Common myeloid progenitor, CD34-positive (primary cell): ENCODE measurements at places on chromosomes 12 and 14.

DNA sequence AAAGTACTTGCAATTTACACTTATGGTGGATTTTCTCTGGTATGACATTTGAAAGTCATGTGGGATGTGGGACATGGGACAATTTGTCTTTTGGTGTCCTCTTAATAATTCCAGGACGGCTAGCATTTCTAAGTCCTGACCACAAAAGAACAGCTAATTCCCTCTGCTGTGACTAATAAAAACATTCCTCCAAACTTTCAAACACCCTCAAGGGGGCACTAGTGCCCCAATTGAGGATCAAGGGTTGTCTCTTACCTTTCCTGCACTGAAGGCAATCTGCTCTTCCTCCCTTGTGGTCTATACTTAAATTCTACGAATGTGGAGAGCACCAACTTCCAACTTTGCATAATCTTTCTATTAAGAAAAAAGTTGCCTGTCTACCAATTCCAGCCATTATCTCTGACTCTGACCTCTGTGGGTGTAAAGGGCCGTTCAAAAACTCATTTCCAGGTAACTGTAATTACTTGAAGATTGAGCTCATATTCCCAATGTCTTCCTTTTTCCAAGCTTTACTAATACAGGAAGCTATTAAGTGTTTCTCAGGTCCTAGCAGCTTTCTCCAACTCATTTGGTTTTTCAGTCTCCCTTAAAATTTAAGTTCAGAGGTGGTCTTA, 210.2 kb downstream of the PTPRO start:
- H3K4me3 ChIP-seq, result no peak overlapping the region
- H3K27me3 ChIP-seq, result no peaks in the 10 kb centered on the region
- no peaks in the 10 kb centered on the region for H3K4me1 ChIP-seq
- DNase-seq, result peak; percentile 75
- H3K36me3 ChIP-seq, result no peaks in the 10 kb centered on the region

DNA sequence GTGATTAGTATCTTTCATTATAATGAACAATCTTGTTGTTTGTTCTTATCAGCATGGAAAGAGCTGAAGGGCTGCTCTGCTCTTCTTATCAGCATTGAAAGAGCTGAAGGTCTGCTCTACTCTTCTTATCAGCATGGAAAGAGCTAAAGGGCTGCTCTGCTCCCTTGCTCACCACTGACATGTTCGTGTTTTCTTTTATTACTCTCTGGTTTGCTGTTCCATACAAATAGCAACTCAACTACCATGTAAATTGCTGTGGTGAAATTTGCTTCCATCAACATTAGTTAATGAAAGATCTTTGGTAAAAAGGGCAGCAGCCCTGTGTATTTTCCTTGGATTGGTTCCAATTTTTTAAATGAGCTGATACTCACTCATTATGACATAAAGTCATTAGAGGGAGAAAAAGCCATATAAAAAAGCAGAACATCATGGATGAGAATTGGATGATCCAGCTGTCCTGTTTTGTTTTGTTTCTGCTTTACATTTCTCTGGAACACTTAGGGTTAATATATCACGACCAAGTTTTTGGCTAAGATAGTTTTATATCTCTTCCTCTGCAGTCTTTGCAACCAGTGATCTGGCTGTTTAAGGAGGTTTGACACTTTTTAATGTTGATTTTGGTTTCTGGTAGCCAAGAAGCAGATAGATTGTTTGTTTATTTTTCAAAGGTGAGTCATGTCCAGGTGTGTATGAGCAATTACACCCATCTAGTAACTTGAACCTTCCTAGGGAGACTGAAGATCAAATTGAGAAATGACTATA, 356.6 kb downstream of the CEP128 start:
- no peak for DNase-seq
- no peak overlapping the region for H3K27ac ChIP-seq
- no peaks in the 10 kb centered on the region for H3K27me3 ChIP-seq
- no peaks in the 10 kb centered on the region for H3K36me3 ChIP-seq
- H3K4me1 ChIP-seq, result no peaks in the 10 kb centered on the region
- no peak overlapping the region for H3K4me3 ChIP-seq

DNA sequence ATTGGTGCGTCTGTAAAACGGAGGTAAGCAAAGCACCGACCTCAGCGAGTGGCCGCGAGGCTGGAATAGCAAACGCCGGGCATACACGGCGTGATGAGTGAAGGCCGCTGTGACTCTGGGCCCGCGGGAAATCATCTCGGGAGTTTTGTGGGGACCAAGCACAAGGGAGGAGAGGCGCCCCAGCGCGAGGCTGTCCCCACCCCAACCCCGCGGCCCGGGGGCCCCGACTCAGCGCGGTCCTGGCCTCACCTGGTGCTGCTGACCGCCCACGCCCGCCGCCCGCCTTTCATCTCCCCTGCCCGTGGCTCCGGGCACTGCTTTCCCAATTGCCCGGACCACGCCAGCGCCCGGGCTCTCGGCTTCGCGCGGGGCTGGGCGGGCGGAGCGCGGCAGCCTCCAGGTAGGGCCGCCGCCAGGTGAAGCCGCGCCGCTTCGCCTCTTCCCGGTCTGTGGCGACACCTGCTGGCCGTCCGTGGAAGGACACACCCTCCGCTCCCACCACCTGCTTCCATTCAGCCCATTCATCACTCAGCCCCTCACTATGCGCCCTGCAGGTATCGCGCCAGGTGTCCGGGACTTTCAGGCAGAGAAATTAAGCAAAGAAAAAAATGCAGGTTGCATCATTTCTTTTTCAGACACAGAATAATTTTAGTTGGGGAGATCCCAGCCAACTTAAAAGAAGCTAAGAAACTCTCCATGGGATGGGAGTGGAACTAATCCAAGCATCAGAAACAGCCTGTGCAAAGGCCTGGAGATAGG, 360.4 kb downstream of the MED13L start:
- no peaks in the 10 kb centered on the region for H3K36me3 ChIP-seq
- peak; percentile 52 for DNase-seq
- H3K27ac ChIP-seq, result no peak overlapping the region
- H3K27me3 ChIP-seq, result peaks cover 58% of the 10 kb centered on the region
- H3K4me1 ChIP-seq, result no peaks in the 10 kb centered on the region

GRCh38 chr14:93861836-93862235, 65.3 kb upstream of the FAM181A start:
- H3K4me3 ChIP-seq, result no peak overlapping the region
- no peaks in the 10 kb centered on the region for H3K4me1 ChIP-seq
- H3K27ac ChIP-seq, result no peak overlapping the region
- no peaks in the 10 kb centered on the region for H3K36me3 ChIP-seq
- peaks cover 11% of the 10 kb centered on the region for H3K27me3 ChIP-seq
- DNase-seq, result no peak

DNA sequence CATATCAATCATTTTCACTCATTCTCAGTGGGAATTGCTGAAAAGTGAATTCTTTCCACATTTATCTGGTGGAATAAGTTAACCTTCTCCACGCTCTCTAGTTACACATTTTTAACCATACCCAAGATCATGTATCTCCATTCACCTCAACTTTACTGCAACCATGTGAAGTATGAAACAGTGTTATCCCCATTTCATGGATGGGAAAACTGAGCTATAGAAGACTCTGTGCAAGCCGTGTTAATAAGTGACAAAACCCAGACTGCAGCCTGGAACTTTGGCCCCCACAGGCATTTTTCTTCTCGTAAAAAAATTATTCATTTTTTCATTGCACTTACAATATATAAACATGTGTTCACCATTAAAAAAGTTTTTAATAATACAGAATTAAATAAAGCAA, 82.4 kb upstream of the CCND2 start:
- H3K27ac ChIP-seq, result no peak overlapping the region
- H3K4me1 ChIP-seq, result no peaks in the 10 kb centered on the region
- H3K36me3 ChIP-seq, result no peaks in the 10 kb centered on the region
- H3K27me3 ChIP-seq, result no peaks in the 10 kb centered on the region
- no peak for DNase-seq

DNA sequence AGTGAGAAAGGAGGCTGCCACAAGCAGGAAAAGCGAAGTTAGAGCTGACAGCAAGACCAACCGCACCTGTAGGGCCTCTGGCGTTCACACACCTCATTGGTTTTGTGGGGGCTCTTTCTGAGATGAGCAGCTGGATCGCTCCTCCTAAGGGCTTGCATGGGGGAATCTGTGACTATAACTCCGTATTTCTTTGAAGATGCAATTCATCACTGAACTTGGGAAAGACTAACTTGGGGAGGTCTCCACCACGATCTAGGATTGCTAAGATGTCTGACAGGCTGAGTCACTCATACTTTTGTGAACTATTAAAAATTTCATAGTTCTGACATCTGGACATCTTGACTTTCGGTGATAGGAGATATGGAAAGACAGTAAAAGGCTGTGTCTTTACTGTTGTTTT, 173.6 kb downstream of the ETV6 start:
- no peak for DNase-seq
- peaks cover 87% of the 10 kb centered on the region for H3K36me3 ChIP-seq
- no peaks in the 10 kb centered on the region for H3K27me3 ChIP-seq
- H3K4me1 ChIP-seq, result peaks cover 18% of the 10 kb centered on the region

DNA sequence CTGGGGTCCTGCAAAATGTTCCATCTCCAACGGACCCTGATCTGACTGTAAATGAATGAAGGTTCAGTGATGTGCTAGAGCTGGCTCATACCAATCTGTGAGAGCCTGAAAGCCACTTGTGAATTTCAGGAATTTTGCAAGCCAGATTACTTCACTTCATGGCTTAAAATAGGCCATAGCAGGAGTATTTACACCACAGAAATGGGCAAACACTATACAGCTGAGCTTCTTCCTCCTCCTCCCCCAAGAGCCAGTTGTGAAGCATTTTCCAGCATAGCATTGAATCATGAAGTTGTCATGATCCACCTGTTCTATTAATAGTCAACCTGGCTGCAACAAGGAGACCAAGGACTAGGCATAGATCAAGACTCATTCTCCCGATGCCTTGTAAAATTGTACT, 141.3 kb upstream of the RASSF8 start:
- no peak overlapping the region for H3K27ac ChIP-seq
- no peaks in the 10 kb centered on the region for H3K27me3 ChIP-seq
- no peaks in the 10 kb centered on the region for H3K36me3 ChIP-seq

- peaks cover 83% of the 10 kb centered on the region for H3K36me3 ChIP-seq
- H3K27me3 ChIP-seq, result no peaks in the 10 kb centered on the region
- no peak for DNase-seq
- peaks cover 19% of the 10 kb centered on the region for H3K4me1 ChIP-seq
These were observed 57.9 kb upstream of the GPR68 start for GRCh38 chr14:91302391-91302790.

DNA sequence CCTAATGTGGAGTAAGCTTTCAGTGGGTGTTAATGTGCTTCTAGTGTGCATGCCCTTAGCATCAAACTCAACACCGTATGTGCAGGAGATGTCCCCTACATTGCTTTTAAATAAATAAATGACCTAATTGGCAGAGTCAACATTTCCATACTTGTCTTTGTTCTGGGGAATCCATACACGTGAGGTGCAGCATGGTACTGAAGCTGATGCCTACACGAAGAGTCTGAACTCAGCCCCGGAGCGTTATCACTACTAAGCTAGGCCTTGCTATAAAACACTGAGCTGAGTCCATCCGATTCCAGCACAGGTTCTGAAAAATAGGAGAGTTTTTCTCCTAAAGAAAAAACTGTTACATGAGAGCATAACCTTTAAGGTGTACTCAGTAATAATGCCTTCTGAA, 125.0 kb upstream of the DYRK2 start:
- no peak overlapping the region for H3K4me3 ChIP-seq
- peaks cover 13% of the 10 kb centered on the region for H3K4me1 ChIP-seq
- no peak for DNase-seq

DNA sequence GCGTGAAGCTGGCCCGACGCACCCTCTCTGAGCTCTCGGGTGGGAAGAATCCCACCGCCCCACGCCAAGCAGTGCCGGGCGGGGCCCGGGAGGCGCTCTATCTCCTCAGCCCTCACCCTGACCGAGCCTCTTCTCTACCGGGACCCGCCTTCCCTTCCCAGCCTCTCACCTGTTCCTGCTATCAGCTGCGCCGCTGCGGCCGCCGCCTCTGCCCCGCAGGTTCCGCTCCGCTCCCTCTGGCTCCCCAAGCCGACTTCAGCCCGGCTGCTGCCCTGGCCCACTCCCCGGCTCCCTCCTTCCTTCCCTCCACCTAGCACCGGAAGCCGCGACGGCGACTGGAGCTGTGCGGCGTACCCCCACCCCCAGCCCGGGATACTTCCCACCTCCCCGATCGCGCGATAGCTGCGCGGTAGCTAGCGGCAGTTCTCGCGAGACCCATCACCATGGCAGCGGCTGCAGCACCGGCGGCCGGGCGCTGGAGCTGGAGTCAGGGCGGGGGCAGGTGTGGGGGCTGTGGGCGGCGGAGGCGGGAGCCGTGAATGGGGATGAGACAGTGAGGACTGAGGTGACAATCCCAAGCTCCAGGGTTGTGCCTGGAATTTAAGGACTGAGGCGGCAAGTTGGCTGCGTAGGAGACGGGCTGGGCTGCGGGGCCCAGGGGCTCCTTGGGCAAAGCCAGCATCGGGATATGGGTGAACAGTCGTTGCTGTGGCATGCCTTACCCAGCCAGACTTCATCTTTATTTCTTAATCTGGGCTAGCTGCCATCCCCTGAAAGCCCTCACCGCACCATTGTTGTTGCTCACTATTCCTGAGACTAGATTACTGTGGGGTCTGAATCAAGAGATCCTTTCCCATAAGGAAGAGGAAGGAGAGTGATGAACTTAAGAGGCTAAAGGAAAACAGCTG, at the start of gene ARF3:
Gene ARF3 (minus strand): TSS at position 347 of the 908 bp plus-strand sequence. CDS start 16,392 bp downstream, outside the sequence.
- peaks cover 3% of the 10 kb centered on the region for H3K27me3 ChIP-seq
- H3K4me1 ChIP-seq, result peaks cover 44% of the 10 kb centered on the region
- peak; percentile 95 for DNase-seq
- peaks cover 10% of the 10 kb centered on the region for H3K36me3 ChIP-seq
- peak within 1 kb of the TSS; percentile 78 for H3K27ac ChIP-seq

GRCh38 chr12:80681-81190, 14.2 kb downstream of the IQSEC3 start:
- H3K4me3 ChIP-seq, result no peak overlapping the region
- no peak for DNase-seq
- no peaks in the 10 kb centered on the region for H3K36me3 ChIP-seq
- H3K27ac ChIP-seq, result no peak overlapping the region
- peaks cover 2% of the 10 kb centered on the region for H3K4me1 ChIP-seq

GRCh38 chr12:70255311-70255710, 12.1 kb downstream of the CNOT2 start:
- H3K36me3 ChIP-seq, result no peaks in the 10 kb centered on the region
- H3K4me1 ChIP-seq, result peaks cover 4% of the 10 kb centered on the region
- no peak overlapping the region for H3K4me3 ChIP-seq
- no peak for DNase-seq
- H3K27ac ChIP-seq, result no peak overlapping the region

DNA sequence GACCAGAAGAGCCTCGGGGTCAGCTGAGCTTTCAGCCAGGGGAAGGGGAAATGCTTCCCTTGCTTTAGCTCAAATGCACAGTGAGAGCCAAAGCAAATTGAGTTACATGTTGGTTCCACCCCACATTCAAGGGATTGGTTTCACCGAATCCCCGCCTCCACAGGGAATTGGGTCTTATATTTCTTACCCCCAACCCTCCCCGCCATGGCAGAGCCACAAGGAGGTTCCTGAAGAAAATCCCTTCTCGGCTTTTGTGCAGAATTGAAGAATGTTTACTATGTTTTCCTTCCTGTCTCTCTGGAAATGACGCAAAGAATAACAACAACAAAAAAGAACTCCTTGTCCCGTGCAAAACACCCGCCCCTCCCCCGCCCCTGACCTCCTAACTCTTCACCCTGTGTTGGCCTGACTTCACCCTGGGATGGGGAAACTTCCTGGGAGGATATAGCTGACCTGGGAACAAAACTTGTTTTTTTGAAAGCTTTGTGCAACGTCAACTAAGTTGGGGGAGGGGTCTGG, 21.9 kb upstream of the CIPC start:
- H3K4me1 ChIP-seq, result no peaks in the 10 kb centered on the region
- no peak for DNase-seq
- H3K27ac ChIP-seq, result no peak overlapping the region
- no peaks in the 10 kb centered on the region for H3K36me3 ChIP-seq
- no peaks in the 10 kb centered on the region for H3K27me3 ChIP-seq
